ENCODE measurements at places on chromosomes 2 and 18. TPM values are rescaled to one million over a fixed set of nuclear protein-coding genes. Genes with fewer than 3 reads are reported as not detected.

Gene CKAP2L
- 19.8 TPM for total RNA-seq

Gene AQP12B
- not detected for total RNA-seq

Gene ARHGAP25
- 0.30 TPM for total RNA-seq

Gene GRB14
- not detected for total RNA-seq

Gene STK39
- total RNA-seq, result 11.7 TPM

Gene IL1RL1
- 0.17 TPM for total RNA-seq

Gene PKDCC
- 52.9 TPM for total RNA-seq

Gene RAB6C
- total RNA-seq, result not detected

Gene UGT1A4
- total RNA-seq, result not detected

Gene ITGAV
- 30.8 TPM for total RNA-seq

Gene COLEC11
- 0.50 TPM for total RNA-seq

Gene EDAR
- total RNA-seq, result not detected

Gene LGALSL
- 3.6 TPM for total RNA-seq

Gene CRYBA2
- total RNA-seq, result not detected

Gene DSC2
- not detected for total RNA-seq

All from bronchus fibroblast of lung (primary cell).